Activated CD4-positive, alpha-beta T cell treated with anti-CD3 and anti-CD28 coated beads for 36 hours (primary cell): ENCODE measurements at places on chromosomes 7 and 10. TPM values are rescaled to one million over a fixed set of nuclear protein-coding genes. Genes with fewer than 3 reads are reported as not detected.

- no peak for DNase-seq
Observed at GRCh38 chr10:111295788-111296187, 219.0 kb downstream of the ADRA2A start.

GRCh38 chr10:96626795-96627194 lies 40.0 kb upstream of the TM9SF3 start:
- peak; percentile 26 for DNase-seq

DNA sequence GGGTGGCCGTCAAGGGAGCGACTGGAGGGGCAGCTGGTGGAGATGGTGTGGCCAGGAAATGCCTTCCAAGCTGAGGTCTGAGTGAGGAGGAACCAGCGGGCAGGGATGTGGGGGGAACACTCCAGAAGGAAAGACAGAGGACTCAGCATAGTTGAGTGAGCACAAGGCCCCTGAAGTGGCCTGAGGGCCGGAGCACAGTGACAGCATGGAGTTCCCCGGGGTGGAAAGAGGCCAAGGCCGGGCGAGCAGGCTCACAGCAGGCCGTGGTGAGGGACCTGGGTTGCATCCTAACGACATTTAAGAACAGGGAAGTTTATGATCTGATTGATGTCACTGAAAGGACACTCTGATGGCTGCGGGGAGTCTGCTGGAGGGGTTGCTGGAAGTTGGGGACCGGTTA lies 48.0 kb downstream of the HTRA1 start:
- no peak for DNase-seq

Gene SHOC2
- total RNA-seq: 31.3 TPM

- no peak for DNase-seq
Observed at GRCh38 chr10:22646388-22646853, 68.0 kb downstream of the PIP4K2A start.

Gene TCERG1L
- 0.21 TPM for total RNA-seq

Gene FAM20C
- total RNA-seq: 0.21 TPM
